ENCODE measurements at places on chromosomes 5 and 9. TPM values are rescaled to one million over a fixed set of nuclear protein-coding genes. Genes with fewer than 3 reads are reported as not detected.

DNA sequence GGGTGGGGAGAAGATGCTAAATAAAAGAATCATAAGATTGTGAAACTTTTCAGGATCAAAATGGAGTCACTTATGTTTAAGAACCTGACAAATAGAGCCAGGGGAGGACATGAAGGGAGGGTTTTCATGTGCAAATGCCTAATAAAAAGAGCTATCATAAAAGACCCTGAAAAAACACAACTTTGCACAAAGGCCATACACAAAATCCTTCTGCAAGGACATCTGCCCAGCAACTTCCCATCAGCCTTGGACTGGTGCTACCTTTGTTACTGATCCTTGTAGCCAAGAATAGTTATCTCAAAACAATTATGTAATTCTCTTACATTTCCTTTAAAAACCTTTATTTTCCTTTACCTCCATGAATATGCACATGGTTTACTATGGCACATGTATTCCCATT is 63.0 kb downstream of the APBA1 start:
- DNase-seq: no peak

GRCh38 chr9:111438541-111439235 is 45.5 kb downstream of the ECPAS start:
- no peak for DNase-seq

DNA sequence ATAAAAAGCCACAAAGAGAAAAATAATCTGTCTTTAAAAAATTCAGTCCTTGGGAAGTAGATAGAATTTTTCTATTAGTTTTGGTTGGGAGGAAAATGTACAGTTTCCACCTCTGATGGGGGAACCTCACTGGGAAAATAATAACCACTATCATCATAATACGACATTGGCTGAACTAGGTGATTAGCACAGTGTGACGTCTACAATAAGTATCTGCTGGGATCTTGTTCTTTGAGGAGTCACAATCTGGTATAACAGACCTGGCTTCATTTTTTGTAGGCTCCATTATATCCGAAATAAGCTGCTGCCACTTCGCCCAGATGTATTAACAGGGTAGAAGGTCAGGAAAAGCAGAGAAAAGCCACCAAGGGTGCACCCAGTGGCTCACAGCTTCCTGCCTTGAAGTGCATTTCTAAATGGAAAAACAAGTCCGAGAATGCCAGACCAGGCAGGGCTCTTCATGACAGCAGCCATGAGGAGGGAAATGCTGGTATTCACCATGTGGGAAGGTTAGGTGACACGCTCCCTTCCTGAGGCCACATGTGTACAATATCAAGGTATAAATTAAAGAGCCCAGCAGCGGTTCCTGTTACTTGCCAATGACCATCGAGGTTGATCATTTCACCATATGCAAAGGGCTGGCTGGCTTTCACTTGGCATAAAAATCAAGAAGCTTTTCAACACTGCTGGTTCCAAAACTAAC is 152.8 kb downstream of the PRELID2 start:
- no peak for DNase-seq

GRCh38 chr5:179452356-179453230 is 97.8 kb upstream of the RUFY1 start:
- DNase-seq: no peak

DNA sequence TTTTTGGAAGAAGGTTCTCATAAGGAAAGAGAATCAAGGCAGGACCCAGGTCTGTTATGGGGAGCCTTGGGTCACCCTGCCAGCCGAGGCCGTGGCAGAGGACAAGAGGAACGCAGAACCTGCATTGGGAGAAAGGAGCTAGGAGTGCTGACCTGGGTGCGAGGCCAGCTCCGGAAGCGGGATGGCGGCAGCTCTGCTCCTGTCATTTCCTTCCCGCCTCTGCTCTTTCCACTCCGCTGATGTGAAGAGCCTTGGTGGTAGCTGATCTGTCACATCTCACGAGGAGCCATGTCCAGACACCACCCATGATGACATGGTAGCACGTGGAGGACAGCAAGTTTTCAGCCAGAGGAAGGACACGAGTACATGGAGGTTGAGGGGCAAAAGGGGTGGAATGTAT is 109.5 kb upstream of the COL5A1 start:
- no peak for DNase-seq

The TBC1D2 gene
- 1.7 TPM for total RNA-seq

Measured in left ventricle myocardium inferior (tissue), 1 donor.